ENCODE measurements at places on chromosomes 4 and X.

GRCh38 chrX:134782796-134783195 lies 124.5 kb upstream of the PLAC1 start:
- DNase-seq: no peak

GRCh38 chr4:38804654-38805295 lies at the start of gene TLR1:
Gene TLR1 (minus strand): TSS chr4:38804791. CDS start chr4:38798831, 5,960 bp downstream.
- DNase-seq: no peak

GRCh38 chr4:39524161-39524957 lies 2.9 kb downstream of the UGDH start:
- no peak for DNase-seq

DNA sequence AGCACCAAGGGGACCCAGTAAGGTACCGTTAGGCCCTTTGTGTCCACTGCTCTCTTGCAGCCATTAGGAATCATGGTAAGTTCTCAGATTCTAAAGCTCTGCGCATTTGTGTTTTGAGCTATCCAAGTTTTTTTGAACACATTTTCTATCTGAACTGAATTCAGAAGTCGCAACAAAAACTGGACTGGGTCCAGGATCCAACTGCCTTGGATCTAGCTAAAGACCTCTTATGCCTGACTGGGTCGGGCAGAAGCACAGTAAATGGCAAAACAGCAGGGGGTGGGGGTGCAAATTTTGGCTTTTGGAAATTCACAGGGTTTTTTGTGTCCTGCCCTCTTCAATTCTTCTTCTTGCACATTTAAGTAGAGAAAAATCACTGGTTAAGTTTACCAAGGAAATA lies 30.0 kb downstream of the RCHY1 start:
- DNase-seq: no peak

- no peak for DNase-seq
Observed at GRCh38 chr4:128220286-128221235, 67.1 kb downstream of the PGRMC2 start.

DNA sequence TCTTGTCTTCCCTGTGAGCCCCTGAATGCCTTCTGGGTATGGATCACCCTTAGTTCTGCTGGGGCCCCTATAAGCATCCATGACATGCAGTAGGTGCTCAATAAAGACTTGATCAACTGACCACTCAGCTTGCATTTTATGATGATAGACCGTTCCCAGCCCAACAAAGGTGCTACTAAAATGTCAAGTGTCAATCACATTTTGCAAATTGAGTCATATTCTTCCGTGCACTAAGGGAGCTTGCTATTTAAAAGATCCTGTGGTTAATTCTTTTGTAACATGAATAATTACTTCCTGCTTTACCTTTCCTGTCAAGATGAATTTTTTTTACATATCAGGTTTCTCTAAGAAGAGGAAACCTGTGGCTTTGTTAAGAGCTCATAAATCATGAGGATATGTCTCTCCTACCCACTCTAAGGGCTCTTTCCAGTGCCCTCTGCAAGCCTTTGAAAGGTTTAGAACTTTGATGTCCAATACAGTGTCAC lies 47.6 kb downstream of the SH3KBP1 start:
- no peak for DNase-seq

DNA sequence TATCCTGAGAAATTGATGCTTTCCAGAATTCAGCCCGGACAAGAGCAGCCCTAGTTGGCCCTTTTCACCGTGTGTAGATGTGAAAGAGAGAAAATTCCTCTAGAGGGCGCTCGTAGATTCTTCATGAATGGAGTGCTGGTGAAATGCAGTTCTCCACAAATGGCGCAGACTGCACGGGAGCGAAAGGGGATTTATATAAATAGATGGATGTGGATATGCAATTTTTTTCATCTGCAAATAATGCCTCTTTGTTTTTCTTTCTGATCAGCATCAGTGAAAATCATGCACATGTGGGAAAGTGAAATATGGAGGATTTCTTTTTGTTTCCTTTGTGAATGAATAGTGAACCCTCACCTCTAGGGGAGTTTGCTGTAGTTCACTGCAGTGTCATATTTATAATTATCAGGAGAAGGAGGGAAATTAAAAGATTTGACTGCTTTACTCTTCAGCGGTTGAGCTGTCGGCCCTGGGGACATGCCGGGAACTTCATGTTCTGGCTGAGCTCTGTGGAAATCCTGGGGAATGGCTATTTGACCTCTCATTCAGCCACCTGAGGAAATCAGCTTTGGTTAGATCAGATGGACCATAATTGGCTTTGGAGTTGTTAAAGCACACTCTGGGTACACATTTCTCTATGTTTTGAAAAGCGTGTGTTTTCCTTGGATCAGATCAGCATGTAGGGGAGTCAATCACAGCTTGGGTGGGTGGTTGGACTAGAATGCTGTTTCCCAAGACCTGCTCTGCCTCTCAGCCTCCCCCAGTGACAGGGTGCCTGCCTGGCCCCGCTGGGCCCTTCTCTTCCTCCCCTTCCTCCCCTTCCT lies 115.0 kb upstream of the SHISA3 start:
- no peak for DNase-seq

- no peak for DNase-seq
Observed at GRCh38 chr4:19850909-19851308, 400.8 kb upstream of the SLIT2 start.

GRCh38 chr4:78518561-78518960 lies 33.0 kb upstream of the ANXA3 start:
- no peak for DNase-seq

DNA sequence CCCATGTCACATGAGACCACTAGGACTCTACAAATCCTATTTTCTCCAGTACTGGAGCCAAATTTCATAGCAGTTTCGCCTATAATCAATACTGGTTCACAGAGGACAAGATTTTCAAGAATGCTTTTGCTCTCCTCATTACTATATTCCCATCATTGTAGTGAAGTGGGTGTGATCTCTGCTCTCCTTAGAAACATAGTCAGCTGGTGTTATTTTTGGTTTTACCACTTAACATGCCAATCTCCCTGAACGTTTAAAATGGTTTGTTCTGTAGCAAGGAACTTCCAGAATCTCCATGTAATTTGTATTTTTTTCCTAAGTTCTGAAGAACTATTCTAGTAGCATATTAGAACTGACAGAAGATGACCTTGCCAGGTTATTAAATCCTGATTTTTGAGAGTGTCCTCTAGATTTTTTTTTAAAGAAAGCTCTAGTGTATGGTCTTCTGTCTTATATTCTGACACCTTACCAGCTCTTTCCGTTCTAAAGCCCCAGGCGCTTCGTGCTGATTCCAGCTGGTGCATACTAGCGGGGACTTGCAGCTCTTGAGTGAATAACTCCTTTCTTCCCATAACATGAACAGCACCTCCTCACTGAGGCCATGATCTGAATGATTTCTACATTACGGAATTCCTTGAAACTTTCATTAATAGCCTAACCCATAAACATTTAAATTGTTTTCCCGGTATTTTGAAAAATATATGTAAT lies 1372.9 kb downstream of the TECRL start:
- no peak for DNase-seq

DNA sequence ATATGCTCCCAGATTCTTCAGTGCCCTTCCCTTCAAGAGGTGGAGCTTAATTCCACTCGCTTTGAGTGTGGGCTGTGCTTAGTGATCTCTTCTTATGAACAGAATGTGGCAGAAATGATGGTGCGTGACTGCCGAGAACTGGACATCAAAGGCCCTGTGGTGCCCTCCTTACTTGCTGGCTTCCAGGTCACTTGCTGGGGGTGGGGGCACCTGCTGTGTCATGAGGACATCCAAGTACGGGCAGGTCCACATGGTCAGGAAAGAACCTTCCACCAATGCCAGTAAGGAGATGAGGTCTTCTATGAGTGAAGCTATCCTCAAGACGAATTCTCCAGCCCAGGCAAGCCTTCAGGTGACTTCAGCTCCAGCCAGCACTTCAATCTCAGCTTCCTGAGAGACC lies 95.8 kb downstream of the FAM53A start:
- DNase-seq: no peak

GRCh38 chrX:129932821-129933321 lies 26.9 kb downstream of the UTP14A start:
- no peak for DNase-seq

DNA sequence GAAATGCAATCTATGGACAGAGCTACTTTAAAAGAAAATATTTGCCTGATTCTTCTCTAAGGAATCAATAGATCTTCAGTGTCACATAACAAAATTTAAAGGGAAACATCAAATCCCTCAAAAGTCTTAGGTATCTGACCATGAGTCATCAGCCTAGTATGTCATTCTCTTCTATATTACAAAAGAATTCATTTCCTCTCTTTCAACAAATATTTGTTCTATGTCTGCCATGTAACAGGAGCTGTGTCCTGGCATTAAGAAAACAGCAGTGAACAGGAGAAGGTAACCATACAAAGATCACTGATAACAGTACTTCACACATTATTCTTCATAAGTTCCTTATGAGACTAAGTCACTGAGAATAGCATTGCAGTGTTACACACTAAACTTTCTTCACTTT lies 243.6 kb upstream of the DKK2 start:
- no peak for DNase-seq

DNA sequence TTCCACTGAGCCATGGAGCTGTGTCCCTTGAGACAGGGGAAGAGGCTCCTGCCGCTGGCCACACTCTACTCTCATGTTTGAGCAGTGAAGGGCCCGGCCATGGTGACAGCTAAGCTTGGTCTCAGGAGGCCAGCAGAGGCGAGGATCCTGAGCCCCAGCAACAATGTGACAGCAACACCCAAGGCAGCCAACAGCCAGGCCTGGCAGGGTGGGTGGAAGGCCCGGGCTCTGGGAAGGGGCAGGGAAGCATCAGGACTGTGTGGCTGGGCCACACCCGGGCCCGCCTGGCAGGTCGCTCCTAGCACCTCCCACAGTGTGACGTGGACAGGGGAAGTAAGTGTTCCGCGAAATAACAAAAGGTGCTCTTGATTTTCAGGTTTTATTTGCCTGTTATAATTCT lies 24.8 kb downstream of the L1CAM start:
- DNase-seq: no peak

GRCh38 chr4:78552389-78553042 lies 946 bp downstream of the ANXA3 start:
- no peak for DNase-seq

GRCh38 chr4:102339018-102339417 lies 6.3 kb downstream of the SLC39A8 start:
- DNase-seq: no peak

DNA sequence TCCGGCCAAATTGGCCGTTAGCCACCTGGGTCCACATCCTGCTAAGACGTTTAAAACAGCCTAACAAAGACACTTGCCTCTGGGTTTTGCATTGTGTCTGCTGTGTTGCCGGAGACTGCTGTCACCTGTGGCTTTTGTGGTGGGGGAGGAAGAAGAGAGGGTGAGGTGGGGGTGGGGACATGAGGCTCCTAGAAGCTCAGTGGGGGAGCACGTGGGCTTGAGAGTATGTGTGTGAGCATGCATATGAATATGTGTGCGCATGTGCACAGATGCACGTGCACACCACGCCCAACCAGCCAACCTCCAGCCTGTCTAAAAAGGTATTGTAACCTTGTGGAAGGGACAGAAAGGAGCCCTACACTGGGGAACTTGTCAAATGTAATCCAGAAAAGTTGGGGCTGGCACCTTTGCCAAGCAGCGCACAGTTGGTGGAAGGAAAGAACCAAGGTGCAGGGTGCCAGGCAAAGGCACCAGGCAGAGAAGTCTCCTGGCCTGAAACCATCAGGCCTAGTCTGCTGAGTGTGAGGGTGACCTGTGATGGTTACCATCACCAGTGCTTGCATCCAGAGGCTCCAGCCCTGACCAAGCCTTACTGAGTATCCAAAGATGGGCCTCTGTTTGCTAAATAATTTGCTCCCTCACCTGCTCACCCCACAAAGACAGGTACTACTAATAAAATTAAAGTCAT lies 10.1 kb upstream of the SASH3 start:
- DNase-seq: no peak

DNA sequence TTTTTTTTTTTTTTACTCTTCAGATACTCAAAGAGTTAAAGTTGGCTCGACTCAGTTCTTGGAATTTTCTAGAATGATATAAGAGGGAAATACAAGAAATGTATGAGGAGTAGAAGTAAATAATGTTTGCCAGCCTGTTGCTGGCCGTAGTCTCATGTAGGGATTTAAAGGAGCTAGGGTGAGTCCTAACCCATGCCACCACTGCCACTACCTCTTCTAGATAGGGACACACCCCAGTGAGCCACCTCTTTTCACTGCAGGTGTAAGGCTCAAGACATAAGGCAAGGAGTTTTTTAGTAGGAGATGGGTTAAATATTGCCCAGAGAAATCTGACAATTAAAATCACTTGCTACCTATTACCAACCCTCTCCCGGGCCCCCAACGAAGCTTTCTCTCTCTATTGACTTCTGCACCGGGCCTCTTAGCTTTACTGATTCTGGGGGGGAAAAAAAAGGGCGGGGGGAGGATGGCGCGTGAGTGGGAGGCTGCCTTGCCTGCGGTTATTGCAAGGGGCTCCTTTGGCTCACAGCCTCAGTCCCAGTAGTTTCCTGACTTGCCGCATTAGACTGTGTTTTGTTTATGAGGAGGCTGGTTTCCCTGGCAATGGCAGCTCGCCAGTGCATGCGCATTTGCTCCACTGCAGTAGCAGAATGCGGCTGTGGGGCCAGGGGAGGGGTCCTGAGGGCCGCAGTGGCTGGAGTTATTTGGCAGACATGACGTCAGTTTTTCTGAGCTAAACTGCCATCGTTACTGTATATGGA lies 3.0 kb downstream of the LINC00632 start:
- no peak for DNase-seq

GRCh38 chrX:110698696-110699095 lies 96.9 kb downstream of the CHRDL1 start:
- DNase-seq: no peak

GRCh38 chr4:146674829-146675570 lies 36.3 kb downstream of the POU4F2 start:
- no peak for DNase-seq

DNA sequence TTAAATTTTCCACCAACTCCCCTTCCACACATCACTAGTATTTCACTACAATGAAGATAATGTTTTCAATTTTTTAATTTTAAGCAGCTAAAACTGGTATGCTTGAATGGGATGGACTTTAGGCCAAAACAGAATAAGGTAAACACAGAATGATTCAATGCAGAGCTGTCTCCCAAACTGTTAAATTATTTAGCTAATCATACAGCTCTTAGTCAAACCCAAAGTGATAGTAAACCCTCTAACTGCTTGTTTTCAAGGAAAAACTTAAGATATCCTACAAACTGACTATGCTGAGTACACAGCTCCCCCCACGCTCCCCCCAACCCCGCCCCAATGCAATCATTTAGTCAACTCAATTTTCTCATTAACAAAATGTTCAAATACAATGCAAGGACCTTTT lies 30.2 kb downstream of the CNOT6L start:
- DNase-seq: no peak

GRCh38 chr4:165208221-165208652 lies 876 bp downstream of the KLHL2 start:
- DNase-seq: no peak
